Foreskin keratinocyte (primary cell): ENCODE measurements at places on chromosomes 12 and 14.

DNA sequence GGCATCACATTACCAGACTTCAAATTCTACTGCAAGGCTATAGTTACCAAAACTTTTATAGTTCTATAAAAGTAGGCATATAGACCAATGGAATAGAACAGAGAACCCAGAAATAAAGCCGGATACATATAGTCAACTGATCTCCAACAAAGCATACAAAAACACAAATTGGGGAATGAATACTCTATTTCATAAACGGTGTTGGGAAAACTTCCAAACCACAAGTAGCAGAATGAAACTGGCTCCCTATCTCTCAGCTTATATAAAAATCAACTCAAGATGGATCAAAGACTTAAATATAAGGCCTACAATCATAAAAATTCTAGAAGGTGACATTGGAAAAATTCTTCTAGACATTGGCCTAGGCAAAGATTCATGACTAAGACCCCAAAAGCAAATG is 187.9 kb upstream of the PLXNC1 start:
- no peak for DNase-seq

GRCh38 chr12:93743229-93743998 is 66.2 kb downstream of the CRADD start:
- no peak for DNase-seq

GRCh38 chr14:35402323-35403113 is 2.0 kb downstream of the NFKBIA start:
- DNase-seq: no peak

DNA sequence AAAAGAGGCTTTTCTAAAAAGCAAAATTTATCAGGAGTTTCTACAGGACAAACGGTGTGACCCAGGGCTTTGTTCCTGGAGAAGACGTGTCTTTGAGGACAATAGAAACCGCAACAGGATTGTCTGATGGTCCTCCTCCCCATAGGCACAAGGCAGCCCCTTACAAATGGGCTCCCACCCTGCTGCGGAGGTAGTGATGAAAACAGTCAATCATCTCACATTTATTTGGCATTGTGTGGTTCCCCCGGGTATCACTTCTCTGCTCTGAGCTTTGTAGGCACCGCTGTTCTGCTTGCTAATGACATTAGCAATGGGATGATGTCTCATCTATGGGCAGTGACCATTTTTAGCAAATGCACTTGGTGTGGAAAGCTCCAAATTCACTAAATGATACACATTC is 155.5 kb upstream of the TMPO start:
- DNase-seq: no peak
